ENCODE measurements at places on chromosomes 5 and 9.
A peak's percentile ranks its signal among the peaks of the same experiment; 100 is the strongest.

DNA sequence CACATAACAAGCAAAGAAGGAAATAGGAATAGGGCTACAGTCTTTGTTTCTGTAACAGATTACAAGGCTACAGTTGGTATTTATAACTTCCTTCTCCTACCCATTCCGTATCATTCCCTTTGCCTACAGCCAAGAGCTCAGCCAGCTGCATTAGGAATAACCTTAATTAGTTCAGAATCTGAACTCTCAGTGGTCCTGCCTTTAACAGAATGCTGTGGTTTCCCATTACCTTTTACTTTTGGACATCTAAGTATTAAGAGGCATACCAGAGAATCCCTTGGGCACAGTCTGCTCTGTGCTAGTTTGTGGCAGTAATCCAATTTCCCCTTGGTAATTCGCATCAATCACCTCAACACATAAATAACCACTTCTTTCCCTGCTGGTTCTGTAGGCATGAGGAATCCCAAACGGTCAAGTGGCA lies 44.2 kb downstream of the PKD2L2 start:
- peak; percentile 57 for DNase-seq

DNA sequence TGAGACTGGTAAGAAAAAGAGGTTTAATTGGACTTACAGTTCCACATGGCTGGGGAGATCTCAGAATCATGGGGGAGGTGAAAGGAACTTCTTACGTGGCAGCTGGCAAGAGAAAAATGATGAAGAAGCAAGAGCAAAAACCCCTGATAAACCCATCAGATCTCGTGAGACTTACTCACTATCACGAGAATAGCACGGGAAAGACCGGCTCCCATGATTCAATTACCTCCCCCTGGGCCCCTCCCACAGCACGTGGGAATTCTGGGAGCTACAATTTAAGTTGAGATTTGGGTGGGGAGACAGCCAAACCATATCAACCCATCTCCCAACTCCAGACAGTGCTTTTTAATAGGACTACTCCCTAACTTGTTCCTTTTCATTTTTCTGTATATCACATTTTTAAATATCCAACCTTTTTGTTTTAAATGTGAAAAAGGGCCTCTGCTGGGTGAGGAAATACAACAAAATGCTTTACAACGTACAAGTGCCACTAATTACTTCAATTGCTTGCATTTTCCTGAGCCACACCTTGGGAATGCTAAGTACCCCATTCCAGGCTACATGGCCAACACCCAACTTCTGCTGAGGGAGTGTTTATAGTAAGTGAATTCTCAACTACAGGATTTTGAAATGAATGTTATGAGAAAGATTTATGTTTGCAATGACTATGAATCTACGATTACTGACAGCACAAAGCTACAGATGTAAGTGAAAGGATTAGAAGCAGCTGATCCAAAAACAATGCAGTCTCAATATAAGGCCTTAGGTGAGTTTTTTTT lies 294.1 kb upstream of the CD180 start:
- no peak for DNase-seq

- DNase-seq = no peak
These were observed 31.2 kb upstream of the AFAP1L1 start for GRCh38 chr5:149240354-149240998.

GRCh38 chr5:31614151-31615020 lies 24.5 kb upstream of the PDZD2 start:
- no peak for DNase-seq

DNA sequence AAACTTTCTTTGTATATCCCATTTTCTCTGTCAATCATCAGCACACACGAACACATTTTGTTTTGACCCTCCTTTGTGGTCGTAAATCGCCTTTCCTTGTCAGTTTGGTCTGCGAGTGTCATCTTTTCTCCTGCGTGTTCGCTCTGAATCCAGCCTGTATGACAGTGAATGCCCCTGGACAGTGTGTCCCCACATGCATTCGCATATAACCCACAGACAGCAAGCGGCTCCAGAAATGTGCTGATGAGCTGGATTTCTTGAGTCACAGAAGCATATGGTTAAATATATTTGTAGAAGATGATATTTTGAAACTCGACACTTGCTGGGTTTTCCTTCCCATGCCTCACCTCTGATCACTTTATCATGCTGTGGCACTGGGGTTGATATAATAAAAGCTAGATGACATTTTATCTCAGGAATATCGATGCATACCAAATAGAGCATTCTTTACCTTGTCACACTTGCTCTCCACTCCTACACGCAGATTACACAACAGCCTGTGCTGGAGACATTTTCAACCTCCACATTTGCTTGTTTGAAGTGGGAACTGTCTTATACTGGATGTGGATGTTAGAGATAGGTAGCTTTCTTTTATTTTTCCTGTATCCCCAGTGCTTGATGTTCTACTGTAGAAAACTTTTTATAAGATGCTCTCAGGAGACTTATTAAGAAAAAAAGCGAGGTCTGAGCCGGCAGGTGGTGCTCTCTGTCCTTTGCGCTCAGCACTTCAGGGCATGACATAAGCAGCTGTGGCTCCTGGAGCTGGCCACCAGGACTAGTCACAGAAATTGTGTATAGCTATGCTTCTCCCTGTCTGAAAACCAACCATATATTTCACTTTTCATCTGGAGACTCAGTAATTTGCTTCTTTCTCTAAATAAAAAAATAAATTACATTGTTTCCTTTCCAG lies 215.1 kb downstream of the SH3GL2 start:
- no peak for DNase-seq
